ENCODE measurements at places on chromosomes 12 and 14.
A peak's percentile ranks its signal among the peaks of the same experiment; 100 is the strongest.

- no peak for DNase-seq
Observed at GRCh38 chr14:77549451-77549850, 50.8 kb upstream of the ISM2 start.

DNA sequence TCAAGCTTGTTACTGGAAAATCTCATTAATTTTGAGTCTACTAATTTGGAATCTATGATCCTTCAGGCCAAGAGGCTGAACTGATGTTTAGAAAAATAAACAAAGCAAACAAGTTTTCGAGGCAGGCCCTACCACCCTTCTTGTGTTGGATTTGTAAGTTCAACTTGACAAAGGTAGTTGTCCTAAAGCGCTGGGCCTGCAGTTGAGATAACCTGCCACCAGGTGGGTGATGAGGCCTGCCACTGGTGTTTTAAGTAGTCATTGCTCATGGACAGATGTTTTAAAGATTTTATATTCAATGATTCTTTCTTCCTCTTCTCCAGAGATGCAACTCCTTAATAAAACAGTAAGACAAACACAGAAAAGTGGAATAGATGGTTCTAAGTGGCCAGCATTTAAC lies 19.4 kb downstream of the ACVRL1 start:
- DNase-seq, result peak; percentile 31

GRCh38 chr14:51520087-51520486 lies 131.6 kb upstream of the FRMD6 start:
- no peak for DNase-seq

- DNase-seq, result no peak
Observed at GRCh38 chr12:122872815-122873361, 23.0 kb downstream of the VPS37B start.

- no peak for DNase-seq
Observed at GRCh38 chr14:56703947-56704346, 106.3 kb downstream of the OTX2 start.

DNA sequence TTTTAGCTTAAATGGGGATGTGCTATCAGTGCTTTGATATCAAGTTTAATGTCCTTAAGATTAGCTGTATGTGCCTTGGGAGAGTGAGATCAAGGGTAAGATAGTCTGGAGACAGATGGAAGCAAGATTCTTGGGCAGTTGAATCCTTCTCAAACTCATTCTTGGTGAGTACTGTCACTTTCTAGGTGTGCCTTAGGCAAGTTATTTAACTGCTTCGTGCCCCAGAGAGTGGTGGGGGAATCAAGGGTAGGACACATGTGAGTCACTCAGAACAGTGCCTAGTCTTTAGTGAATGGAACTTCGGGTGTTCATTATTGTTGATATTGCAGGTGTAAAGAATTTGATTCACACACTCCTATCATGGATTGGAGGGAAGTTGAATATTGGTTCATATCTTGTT lies 803.7 kb downstream of the DIO2 start:
- no peak for DNase-seq

- no peak for DNase-seq
Observed at GRCh38 chr14:51482102-51482501, 169.6 kb upstream of the FRMD6 start.

- DNase-seq, result no peak
Observed at GRCh38 chr14:47917344-47917954, 242.0 kb upstream of the MDGA2 start.

GRCh38 chr14:51993285-51993920 lies 4.1 kb downstream of the RTRAF start:
- no peak for DNase-seq

GRCh38 chr14:98138666-98139065 lies 1133.3 kb downstream of the BCL11B start:
- peak; percentile 71 for DNase-seq

DNA sequence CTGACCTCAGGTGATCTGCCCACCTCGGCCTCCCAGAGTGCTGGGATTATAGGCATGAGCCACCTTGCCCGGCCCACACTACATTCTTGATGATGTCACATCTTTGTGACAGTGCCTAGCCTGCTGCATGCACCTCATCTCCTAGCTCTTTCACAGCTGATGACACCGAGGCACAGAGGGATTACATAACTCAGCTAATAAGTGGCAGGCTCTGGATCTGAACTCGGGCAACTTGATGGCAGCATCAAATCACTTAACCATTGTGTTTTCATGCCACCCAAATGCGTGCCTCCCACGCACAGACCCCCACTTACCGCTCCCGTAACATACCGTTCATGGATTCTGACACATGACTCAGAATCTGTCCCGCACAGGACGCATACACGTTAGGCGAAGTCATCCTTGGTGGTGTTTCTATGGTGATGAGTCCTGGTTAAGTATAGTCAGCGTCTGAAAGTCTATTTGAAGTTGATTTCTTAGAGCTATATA lies 7.4 kb downstream of the TMEM120B start:
- DNase-seq, result no peak

DNA sequence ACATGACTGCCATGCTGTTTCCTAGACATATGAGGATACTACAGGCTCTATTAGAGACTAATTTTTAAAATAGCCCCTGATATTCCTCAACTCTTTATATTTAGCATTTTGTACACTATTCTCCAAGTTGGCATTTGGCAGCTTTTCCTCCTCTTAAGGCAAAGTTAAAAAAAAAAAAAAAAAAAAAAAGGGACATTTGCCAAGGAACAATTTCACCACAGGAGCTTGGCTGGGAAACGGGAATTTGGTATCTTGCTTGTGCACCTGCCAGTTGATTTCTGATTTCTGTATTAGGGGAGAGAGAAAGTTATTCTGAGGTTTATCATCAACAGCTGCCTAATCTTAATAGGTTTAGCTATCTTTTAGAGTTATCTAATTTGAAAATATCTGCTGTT lies 87.2 kb downstream of the CAND1 start:
- no peak for DNase-seq

GRCh38 chr14:103111232-103111868 lies 11.9 kb upstream of the TNFAIP2 start:
- DNase-seq, result no peak

GRCh38 chr12:128737292-128737966 lies 86.3 kb downstream of the SLC15A4 start:
- DNase-seq, result no peak

DNA sequence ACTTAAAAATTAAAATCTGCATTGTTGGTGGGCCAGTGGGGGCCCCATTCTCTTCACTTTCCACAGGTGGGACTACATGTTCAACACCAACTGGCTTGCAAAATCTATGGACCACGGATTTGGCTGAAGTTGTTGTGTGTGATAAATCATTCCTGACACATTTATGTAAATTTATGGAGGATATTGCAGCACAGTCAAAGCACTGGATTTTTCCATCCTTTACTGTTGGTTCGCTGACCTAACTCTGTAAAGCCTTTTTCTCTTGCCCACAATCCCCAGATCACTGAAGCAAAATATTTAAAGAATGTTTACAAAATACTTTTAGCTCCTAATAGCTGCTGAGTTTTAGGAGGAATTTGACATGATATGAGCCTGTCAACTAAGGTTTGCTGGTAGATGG lies 219.7 kb upstream of the PRICKLE1 start:
- no peak for DNase-seq

DNA sequence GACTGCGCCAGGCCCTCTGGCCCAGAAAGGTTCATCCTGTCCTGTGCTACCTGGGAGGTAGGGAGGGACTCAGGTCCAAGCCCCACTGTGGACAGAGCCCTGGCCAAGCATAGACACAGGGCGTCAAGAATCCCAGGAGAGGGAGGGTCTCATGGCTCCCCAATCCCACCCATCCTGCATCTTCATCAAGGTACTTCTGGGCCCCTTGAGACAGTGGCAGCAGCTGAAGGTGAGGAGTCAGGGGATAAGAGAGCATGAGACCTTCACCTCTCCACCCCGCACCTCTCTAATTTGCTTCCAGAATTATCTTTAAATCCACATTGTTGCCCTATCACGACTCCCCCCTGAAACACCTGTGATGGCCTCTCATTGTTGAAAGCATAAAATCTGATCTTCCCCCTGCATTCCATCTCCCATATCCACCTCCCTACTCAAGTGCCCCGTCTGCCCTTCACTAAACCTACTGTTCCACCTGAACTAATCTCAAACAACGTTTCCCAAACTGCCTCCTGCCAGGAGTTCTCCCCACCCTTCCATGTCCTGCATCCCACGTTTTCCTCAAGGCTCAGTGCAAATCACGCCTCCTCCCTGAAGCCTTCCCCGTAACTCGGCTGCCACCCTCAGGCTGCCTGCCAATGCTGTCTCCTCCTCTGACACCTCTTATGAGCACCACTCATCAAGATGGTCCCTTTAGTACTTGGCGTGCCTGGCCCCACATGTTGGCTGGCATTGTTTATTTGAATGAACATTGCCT lies 27.1 kb downstream of the KRT18 start:
- DNase-seq, result no peak

- DNase-seq, result no peak
Observed at GRCh38 chr12:66965621-66966020, 286.7 kb upstream of the GRIP1 start.

GRCh38 chr12:46233423-46233822 lies 35.4 kb downstream of the SLC38A1 start:
- no peak for DNase-seq

GRCh38 chr14:51479584-51480325 lies 172.0 kb upstream of the FRMD6 start:
- no peak for DNase-seq
